ENCODE measurements at places on chromosomes 2 and 18.

DNA sequence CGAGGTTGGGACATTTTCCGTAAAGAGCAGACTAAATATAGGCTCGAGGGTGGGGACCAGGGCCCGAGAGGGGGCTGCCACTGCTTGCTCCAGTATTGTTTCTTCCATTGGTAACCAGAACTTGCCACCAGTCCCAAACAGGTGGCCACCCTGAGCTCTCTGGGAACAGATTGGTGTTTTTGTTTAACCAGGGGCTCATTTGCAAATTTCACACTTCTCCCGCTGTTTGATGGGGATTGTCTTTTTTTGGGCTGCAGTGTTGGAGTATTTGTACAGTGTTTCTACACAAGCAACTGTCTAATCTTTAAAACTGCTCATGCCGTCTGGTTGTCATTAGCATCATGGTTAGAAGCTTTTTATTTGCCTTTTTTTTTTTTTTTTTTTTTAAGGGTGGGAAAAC lies 8.5 kb downstream of the AGAP1 start:
- DNase-seq: no peak

DNA sequence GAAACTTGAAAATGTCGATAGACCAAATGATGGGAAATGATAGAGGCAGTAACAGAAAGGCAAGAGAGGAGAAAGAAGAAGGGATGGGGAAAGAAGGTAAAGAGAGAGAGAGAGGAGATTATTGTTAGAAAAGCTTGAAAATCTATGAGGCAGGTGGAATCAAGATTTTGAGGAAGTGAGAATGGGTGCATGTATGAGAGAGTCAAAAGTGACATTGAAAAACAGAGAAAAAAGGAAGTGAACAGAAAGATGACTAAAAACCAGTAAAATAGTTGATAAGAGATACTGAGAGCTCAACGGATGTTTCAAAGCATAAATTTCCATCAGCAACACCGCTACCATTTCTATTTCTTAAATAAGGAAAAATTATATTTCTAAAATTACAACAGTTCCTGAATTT lies 327.4 kb upstream of the CWC22 start:
- no peak for DNase-seq

DNA sequence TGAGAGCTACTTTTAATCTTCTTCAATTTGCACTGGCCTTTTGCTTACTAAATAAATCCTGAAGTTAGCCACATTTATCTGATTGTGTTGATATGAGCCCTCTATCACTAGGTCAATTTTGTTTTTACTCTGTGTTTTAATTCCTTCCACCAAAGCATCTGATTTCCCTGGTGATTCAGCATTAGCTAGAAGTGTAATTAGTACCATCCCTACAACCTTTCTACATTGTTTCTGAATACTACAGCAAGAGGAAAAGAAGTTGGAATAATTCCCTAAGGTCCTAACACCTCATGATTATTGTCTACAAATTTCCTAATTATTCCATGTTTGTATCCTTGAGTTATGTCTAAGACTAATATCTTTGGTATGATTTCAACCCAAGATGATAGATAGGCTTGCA lies 1093.6 kb downstream of the SUCLG1 start:
- no peak for DNase-seq

- peak; percentile 24 for DNase-seq
These were observed 59.3 kb downstream of the EMILIN2 start for GRCh38 chr18:2905854-2906703.

DNA sequence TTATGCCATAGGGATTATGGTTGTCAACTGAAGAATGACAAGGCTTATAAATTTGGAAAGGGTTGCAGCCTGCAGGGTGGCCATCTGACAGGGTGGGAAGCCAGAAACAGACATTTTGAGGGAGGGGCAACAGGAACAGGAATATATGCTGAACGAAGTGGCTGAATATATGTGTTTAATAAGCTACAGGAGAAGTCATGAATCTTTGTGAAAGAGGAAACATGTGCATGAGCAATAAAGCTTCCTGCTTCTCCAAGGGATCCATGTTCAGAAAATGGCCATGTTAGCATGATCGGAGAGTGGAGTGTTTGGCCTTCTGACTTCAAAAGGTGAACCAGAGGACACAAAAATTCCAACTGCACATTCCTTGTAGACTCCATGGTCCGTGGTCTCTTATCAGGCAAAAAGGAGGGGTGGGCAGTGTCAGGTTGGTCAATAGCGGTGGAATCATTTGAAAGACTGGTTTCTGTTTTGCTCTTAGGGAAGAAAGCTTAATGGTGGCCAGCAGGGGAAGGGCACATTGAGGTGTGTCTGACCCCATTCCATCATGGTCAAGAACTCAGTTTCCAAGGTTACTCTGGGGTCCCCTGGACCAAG lies 144.1 kb downstream of the SOCS6 start:
- no peak for DNase-seq

- no peak for DNase-seq
These were observed 66.5 kb downstream of the SMAD7 start for GRCh38 chr18:48884306-48884705.

DNA sequence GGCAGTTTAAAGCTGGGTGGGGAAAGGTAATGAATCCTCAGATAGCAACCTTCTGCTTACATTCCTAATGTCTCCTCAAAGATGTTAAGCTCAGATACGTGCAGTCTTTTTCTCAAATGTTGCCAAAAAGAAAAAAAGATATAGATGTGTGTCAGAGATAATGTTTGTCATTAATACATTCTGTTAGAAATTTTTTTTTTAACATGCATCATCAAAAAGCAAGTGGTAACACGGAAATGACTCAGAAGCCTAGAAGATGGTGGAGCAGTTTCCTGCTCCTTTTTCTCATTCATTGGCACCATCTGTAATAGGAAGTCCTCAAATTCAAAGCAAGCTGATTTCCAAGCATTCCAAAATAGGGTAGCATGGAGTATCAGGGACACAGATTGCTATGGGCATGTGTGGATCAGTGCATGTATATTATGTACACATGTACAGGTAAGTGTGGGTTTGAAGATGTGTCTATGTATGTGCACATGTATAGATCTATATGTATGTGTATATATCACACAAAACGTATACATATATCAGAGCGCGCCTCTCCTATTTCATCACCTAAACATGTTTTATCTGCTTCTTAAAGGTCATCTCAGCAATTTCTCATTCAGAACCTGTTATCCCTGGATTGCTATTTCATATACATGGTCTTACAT lies 79.9 kb upstream of the ITGB6 start:
- no peak for DNase-seq

DNA sequence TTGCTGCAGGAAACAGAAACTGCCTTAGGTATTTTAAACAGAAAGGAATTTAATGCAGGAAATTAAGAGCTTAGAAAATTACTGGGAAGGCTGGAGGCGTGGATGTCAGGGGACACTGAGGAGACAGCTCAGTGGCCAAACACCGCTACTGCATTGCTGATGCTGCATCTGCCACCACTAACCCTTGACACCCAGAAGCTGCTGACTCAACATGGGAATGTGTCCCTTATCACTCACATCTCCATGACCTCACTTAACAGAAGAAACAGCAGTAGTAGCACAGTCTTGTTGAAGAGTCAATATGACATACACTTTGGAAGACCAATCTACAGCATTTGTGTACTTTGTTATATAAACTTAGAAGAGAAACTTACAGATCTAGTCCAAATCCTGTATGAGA lies 906.1 kb downstream of the SLC4A3 start:
- no peak for DNase-seq

DNA sequence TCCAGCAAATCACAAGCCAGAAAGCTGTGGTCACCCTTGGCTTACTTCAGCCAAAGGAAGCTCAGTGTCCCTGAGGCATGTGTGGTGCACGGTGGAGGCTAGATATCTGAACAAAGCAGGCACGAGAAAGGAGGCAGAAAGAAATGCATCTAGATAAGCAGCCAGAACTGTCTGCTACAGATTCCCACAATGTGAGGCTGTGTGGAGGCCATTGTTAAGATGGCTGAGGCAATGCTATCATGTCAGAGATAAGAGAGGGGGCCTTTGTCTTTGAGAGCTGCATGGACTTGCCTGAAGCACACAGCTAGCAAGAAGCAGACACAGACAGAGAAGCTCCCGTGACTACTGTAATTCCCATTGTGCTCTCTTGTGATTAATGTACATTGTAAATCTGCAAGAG lies 110.5 kb upstream of the LYPD6 start:
- DNase-seq: no peak

- no peak for DNase-seq
These were observed 118.8 kb downstream of the GYPC start for GRCh38 chr2:126774761-126775160.

DNA sequence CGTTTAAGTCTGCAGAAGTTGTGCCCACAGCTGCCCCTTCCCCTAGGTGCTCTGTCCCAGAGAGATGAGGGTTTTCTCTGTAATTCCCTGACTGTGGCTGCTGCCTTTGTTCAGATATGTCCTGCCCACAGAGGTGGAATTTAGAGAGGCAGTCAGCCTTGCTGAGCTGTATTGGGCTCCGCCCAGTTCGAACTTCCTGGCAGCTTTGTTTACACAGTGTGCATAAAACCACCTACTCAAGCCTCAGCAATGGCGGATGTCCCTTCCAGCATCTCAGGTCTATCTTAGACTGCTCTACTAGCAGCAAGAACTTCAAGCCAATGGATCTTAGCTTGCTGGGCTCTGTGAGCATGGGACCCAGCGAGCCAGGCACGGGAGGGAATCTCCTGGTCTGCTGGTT lies 48.1 kb downstream of the LHCGR start:
- no peak for DNase-seq

DNA sequence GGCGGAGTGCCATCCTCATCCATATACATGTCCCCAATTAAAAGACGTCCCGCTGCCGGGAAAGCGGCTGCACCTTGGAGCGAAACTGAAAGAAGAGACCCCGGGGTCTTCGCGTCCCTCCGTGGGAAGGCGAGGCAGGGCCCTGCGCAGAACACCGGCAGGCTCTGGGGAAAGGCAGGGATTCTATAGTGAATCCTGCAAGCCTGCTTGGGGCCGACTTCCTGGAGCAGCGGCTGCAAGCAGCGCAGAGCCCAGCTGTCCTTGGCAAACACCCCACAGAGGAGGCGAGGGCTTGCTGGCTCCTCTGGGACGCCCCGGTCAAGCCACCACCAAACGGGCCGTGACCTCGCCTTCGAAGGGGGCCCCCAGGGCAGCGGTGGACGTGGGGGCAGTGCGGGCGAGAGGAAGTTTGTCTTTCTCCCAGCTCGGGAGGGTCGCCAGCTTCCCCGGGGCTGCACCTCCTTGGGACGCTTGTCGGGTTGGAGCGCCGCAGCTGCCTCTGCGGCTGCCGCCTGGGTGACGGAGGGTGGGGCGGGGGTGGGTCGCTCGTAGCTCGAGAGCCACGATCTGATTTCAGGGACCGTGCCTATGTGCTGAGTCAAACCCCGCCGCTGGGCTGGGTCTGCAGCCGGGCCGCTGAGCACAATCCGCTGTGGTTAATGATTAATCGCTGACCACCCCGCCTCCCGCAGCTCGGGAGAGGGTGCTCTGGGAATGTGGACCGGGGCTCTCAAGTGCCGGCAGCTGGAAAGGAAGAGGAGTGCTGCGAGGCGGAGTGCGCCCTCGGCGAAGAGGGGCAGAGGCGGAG lies 486 bp upstream of the GPR39 start:
- DNase-seq: no peak

- no peak for DNase-seq
These were observed 9.7 kb downstream of the TNS1 start for GRCh38 chr2:217993138-217993537.

DNA sequence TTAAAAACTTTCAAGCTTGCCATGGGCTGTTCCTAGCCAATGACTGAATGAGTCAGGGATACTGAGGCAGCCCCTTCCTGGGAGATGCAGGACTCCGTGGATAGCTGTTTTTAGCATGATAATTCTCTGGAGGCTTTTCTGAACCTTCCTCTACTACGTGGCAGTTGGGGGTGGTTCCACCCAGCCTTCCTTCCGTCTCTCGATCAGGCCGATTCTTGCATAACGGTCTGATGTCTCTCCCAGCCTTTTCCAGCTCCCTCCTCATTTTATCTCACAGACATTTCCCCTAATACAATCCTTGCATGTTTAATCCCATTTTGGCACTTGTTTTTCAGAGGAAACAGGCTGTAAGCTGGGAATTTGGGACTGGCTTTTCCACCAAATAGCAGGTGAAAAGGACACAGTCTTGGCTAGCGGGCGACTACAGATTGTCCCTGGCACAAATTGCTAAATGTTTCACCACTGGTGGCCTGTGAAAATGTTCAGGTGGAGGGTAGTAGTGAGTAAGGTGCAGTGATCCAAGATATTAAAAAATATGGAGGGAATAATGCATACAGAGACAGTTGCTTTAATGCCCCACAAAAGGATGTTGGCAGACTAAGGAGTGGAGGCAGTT lies 21.0 kb upstream of the CTLA4 start:
- no peak for DNase-seq

GRCh38 chr2:223538920-223539440 lies 63.2 kb downstream of the SCG2 start:
- no peak for DNase-seq

DNA sequence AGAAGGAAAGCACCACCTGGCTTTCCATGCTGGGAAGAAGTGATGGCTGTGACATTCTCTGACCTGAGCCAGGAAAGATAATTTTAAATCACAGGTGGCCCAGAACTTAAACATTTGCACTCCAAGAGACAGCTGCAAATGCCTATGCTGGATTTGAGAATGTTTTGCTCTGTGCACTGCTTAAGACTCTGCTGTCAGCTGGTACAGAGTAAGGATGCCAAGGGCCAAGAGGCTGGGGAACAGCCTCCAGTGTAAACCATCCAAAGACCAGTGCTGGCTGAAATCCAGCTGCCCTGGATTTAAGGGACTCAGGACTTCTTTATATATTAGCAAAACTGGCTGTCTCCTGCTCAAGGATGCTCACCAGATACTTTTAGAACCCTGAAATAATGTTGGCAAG lies 3.9 kb downstream of the HOXD8 start:
- no peak for DNase-seq

- no peak for DNase-seq
These were observed 12.5 kb upstream of the INO80D start for GRCh38 chr2:206098471-206098870.

- DNase-seq: no peak
These were observed 7.1 kb downstream of the ASB18 start for GRCh38 chr2:236257136-236257535.

- no peak for DNase-seq
These were observed 19.8 kb downstream of the SPIRE1 start for GRCh38 chr18:12637901-12638643.

DNA sequence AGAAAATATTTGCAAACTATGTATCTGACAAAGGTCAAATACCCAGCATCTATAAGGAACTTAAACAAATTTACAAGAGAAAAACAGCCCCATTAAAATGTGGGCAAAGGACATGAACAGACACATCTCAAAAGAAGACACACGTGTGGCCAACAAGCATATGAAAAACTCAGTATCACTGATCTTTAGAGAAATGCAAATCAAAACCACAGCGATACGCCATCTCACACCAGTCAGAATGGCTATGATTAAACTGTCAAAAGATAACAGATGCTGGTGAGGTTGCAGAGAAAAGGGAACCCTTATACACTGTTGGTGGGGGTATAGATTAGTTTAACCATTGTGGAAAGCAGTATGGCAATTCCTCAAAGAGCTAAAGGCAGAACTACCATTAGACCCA lies 64.3 kb upstream of the RBMS1 start:
- DNase-seq: no peak

GRCh38 chr18:68840554-68841263 lies 42.8 kb downstream of the CCDC102B start:
- no peak for DNase-seq

All from T-helper 1 cell (primary cell).